IMR-90 (cell line): ENCODE measurements at places on chromosomes 7 and 10.

DNA sequence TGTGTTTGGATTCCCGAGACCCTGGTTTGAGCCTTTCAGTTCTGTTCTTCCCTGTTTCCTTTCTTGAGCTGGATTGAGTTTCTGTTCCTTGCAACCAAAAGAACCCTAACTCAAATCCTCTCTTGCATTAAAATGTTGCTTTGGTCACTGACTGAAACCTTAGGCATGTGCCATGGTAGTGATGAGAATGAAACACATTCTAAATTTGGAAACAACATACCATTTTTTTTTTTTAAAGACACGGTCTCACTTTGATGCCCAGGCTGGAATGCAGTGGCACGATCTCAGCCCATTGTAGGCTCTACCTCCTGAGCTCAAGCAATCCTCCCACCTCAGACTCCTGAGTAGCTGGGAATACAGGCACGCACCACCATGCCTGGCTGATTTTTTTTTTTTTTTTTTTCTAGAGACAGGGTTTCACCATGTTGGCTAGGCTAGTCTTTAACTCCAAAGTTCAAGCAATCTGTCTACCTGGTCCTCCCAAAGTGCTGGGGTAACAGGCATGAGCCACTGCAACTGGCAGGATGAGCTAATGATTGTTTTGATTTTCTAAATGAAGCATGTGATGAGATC is 8.4 kb downstream of the THAP5 start:
- H3K4me3 ChIP-seq = no peak overlapping the region
- H3K27me3 ChIP-seq = no peaks in the 10 kb centered on the region
- DNase-seq = peak; percentile 45

DNA sequence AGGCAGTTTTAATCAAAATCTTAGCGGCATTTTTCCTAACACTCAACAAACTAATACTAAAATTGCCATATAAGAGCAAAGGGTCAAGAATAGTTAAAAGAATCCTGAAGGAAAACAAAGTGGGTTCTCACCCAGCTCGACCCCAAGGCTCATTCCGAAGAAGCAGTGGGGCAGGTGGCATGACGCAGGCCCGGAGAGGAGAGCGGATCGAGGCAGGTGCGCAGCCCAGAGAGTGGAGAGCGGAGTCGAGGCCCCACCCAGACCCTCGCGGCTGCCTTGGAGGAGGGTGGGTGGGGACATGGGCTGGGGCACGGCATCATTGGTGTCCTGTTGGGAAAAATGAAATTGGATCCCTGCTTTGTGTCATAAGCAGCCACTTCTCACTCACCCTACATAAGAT is 109.8 kb downstream of the INPP5A start:
- peaks cover 3% of the 10 kb centered on the region for H3K36me3 ChIP-seq
- H3K27me3 ChIP-seq = no peaks in the 10 kb centered on the region
- DNase-seq = no peak
- no peaks in the 10 kb centered on the region for H3K4me1 ChIP-seq
- no peak overlapping the region for H3K27ac ChIP-seq

DNA sequence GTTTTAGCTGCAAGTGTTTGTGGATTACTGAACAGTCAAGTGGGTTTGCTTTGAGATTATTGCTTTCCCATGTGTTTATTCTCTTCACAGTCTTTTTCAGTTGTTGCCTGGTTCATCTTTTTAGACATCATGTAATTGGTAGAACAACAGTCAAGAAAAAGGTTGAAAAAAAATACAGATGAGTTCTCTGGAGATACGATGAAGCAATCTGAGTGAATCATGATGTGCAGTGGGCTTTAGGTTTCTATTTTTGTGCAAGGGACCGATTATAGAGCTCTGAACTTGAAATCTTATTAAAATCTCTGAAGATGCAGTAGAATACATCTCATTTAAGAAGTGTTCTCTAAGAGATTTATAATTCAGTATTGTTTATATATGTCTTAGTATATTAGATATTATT is 145.7 kb downstream of the SDK1 start:
- H3K27me3 ChIP-seq = no peaks in the 10 kb centered on the region
- H3K36me3 ChIP-seq = no peaks in the 10 kb centered on the region
- H3K27ac ChIP-seq = no peak overlapping the region
- peaks cover 3% of the 10 kb centered on the region for H3K4me1 ChIP-seq
- no peak overlapping the region for H3K4me3 ChIP-seq
- peak; percentile 26 for DNase-seq

DNA sequence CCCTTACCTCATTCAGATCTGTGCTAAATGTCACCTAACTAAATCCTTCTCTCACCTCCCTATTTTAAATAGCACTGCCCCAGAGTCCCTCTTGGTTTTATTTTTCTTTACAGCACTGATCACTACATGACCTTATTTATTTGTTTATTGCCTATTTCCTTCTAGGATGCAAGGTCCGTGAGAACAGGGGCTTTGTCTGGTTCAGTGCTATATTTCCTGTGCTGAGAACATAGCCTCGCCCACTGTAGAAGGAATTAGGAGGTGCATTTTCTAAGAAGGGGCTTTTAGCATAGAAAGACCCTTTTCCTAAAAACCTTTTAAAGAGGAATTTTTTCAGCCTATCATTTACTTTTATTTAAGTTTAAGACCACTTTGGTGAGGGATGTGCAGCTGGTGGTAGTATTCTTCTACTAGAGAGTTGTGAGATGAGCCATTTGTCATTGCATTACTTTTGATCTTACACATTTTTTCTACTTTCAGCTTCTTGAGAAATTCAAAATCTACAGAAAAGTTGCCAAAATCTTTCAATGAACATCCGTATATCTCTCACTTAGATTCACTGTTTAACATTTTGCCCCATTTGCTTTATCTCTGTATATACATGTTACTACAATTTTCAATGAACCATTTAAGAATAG is 13.5 kb upstream of the PCGF5 start:
- H3K27me3 ChIP-seq = no peaks in the 10 kb centered on the region
- H3K4me1 ChIP-seq = peaks cover 2% of the 10 kb centered on the region; the same call in 1 of the 2 replicates
- H3K4me3 ChIP-seq = no peak overlapping the region
- no peak overlapping the region for H3K27ac ChIP-seq
- H3K36me3 ChIP-seq = no peaks in the 10 kb centered on the region

- no peaks in the 10 kb centered on the region for H3K36me3 ChIP-seq
- H3K27me3 ChIP-seq = no peaks in the 10 kb centered on the region
- peaks cover 7% of the 10 kb centered on the region; the same call in 1 of the 2 replicates for H3K4me1 ChIP-seq
- DNase-seq = peak; percentile 97
- H3K4me3 ChIP-seq = no peak overlapping the region
Measured at GRCh38 chr7:28405662-28406061, 6.7 kb upstream of the CREB5 start.

DNA sequence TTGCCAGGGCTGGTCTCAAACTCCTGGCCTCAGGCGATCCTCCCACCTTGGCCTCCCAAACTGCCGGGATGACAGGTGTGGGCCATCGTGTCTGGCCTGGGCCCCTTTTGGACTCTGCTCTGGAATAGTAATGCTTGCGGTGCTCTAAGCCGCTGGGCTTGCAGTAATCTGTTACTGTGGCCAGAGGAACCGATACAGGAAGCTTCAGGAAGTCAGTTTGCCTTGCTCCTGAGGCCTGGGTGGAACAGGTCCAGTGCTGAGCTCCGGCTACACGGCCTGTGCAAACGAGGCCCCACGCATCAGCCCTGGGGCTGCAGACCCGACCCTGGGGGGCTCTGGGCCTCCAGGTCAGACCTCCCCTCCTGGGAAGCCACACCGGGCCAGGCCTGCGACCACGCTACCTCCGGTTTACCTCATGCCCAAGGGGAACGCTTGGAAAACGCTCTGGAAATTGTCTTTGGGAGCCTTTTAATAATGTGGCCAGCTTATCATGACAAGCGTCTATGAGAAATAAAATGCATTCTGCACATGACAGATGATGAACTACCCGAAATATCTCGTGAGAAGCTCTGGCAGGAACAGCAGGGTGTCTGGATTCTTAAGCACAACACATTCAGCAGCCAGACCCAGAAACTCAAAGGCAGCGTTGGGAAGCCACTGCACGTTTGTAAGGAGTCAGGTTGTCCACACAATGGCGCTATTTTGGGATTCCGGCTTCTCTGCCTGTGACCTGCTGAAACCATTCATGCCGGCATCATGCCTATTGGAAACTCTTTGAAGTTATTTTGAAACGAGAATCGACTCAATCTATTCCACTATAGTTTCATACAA is 10.1 kb upstream of the ADAP1 start:
- H3K27me3 ChIP-seq = peaks cover 10% of the 10 kb centered on the region
- H3K36me3 ChIP-seq = peaks cover 22% of the 10 kb centered on the region
- no peak overlapping the region for H3K4me3 ChIP-seq
- no peak overlapping the region for H3K27ac ChIP-seq

GRCh38 chr10:17348501-17349349 is 105.7 kb downstream of the ST8SIA6 start:
- H3K27ac ChIP-seq = no peak overlapping the region
- DNase-seq = peak; percentile 79
- H3K4me3 ChIP-seq = peak overlapping the region; percentile 7; the same call in 1 of the 2 replicates
- H3K27me3 ChIP-seq = peaks cover 2% of the 10 kb centered on the region
- peaks cover 4% of the 10 kb centered on the region; the same call in 1 of the 2 replicates for H3K4me1 ChIP-seq
